ENCODE measurements at places on chromosomes 13 and 19.

DNA sequence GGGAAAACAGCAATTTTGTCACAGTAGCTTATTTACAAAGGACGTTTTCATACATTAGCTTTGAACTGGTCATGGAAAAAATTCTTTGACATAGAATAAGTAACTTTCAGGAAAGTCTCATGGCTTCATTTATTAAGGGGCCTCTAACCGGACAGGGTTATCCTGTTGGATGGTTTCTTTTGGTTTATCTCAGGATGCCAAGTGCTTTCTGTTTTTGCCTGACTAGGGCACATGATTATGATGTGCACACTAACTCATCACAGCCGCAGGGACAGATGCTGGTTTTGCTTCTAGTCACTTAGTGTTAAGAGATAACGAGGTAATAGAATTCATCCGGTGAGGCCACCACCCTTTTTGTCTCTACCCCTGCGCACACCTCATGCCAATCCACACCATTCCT, 53.0 kb downstream of the TGDS start:
- DNase-seq: no peak

- DNase-seq: no peak
Measured at GRCh38 chr13:44273991-44274770, 99.4 kb upstream of the SERP2 start.

GRCh38 chr19:39823686-39824085, 10.3 kb downstream of the DYRK1B start:
- no peak for DNase-seq

GRCh38 chr13:29892151-29892550, 41.7 kb upstream of the UBL3 start:
- DNase-seq: no peak

DNA sequence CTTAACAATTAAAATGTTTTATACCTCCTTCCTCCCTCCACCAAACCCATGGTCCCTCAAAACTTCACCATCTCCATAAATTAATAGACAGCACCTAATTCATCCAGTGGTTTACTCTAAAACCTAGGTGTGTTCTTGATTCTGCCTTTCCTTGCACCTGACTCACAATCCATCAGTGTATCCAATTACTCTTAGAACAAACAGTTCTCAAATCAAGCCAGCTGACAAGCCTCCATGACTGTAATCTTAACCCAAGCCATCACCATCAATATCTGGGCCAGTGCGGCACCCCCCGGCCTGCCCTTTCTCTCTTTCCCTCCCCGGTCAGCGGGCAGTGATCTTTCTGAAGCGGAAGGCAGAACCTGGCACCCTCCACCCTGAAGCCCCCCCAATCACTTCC, 75.6 kb downstream of the TNFRSF19 start:
- DNase-seq: no peak

DNA sequence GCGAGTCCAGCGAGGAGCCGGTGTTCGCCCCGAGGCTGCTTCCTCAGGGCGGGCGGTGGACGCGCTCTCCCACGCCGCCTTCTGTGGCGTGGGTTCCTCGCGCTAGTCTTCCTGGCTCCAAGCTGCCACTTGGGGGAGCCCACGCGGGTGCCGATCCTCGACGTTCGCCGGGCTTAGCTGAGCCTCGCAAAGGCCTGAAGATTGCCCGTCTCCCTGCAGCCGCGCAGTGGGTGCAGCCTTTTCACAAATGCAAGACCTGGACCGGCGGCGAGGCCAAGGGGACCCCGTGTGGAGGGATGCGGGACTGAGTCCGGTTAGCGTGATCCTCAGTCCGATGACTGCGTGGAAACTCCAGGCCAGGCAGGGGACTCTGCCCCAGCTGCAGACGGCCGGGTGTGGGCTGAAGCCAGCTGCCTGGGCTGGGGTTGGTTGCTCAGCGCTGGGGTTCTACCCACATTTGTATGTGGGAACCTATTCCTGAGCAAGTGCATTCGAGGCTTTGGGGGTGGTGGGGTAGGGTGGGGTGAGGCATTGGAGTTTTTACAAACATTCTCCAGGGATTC, 16.6 kb upstream of the LRP3 start:
- no peak for DNase-seq

DNA sequence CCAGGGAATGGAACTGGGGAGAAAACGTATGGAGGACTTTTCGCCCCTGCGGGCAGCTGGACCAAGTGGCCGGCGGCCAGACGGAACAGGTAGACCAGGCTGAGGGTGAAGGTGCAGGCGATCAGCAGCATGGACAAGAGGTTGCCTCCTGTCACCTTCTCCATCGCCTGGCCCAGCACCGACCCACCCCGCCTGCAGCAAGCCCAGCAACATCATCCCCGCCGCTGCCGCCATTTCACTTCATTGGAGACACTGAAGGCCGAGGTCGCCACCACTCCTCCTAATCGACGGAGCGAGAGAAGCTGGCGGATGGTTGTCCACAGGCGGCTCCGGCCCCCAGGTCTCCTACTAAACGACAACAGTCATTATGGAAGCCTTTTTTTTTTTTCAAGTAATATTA, 5.0 kb upstream of the SLC46A3 start:
- no peak for DNase-seq

DNA sequence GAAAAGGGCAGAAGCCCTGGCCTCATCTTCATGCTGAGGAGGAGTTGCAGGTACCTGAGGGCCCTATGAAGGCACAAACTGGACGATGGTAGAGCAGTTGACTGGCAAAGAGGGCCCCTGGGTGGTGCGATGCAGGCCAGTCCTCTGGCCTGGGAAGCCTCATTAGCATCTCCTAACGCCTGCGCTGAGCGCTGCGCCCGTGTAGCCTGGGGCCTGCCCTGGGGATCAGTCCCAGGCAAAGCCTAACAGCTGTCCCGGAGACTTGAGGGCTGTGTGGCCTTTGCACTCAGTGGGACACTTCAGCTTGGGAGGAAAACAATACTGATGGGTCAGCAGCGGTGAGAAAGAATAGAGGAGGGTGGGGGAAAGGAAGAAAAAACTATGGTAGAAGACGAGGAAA, 187.7 kb downstream of the RAP2A start:
- DNase-seq: no peak

- DNase-seq: no peak
Measured at GRCh38 chr19:17027535-17027975, 945 bp upstream of the CPAMD8 start.

All from stimulated activated CD4-positive, alpha-beta T cell treated with anti-CD3 and anti-CD28 coated beads, Interleukin-1b, Interleukin-23, amount 100 ng/mL, for 1 hour (primary cell).